ENCODE measurements at places on chromosomes 3 and 15. TPM values are rescaled to one million over a fixed set of nuclear protein-coding genes. Genes with fewer than 3 reads are reported as not detected.

The GP9 gene
- not detected for total RNA-seq

The SEMA5B gene
- total RNA-seq = 6.8 TPM

The CAMKV gene
- total RNA-seq = 2.1 TPM

The TP63 gene
- not detected for total RNA-seq

The NRG4 gene
- not detected for total RNA-seq

DNA sequence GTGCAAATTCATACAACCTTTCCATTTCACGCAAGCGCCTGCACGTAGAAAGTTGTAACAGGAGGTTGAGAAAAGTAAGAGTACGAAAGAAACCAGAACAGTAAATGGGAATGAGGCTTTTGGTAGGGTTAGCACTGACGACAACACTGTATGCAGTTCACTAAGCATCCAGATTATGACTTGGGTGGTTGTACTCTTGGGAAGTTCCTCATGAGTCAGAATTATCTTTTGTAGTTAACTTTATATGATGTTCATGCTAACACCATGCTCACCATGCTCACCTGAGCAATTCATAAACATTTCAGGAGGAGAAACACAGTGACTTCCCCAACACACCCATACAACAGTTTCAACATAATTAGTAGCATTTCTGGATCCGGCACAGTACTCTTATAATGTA, 3.0 kb upstream of the LPP start:
- DNase-seq = no peak

GRCh38 chr3:49803465-49804140, 542 bp downstream of the INKA1 start:
- DNase-seq = peak; percentile 80

GRCh38 chr3:35565048-35565447, 74.3 kb upstream of the ARPP21 start:
- DNase-seq = no peak

DNA sequence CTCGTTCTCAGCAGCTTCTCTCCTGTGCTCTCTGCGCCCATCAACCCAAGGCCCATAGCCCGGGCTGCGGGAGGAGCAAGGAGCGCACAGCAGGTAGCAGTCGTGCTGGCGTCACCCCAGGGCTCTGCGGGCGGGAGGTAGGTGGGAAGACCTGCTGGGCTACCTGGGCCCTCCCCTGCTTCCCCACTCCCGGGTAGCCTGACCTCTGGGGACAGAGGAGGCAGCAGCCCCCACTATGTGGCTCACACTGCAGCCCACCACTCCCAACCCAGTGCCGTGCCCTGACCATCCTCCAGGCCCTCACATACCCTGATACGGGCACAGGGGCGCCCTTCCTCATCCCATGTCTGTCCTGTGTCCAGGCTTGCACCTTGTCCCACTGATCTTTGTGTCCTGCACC, 171.0 kb downstream of the NSMCE3 start:
- no peak for DNase-seq

DNA sequence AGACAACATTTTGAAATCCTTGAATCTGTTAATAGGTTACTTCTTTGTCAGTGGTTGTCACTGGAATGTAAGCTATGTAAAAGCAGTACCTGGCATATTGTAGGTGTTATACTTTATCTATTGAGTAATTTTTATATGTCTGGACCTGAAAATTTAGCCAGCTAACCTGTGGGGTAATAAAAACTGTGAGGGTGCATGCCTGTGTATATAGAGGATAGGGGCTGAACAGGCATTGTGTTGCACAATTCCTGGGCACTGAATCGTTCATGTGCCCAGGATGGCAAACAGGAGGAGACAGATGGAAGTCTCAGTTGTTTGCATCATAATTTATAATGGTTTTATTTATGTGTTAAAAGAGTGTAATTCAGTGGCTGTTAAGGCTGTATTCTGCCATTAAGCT, 67.1 kb downstream of the ARMC8 start:
- DNase-seq = no peak

GRCh38 chr3:113287111-113287802, 75.9 kb downstream of the BOC start:
- DNase-seq = no peak

- DNase-seq = no peak
Measured at GRCh38 chr15:58696738-58697137, 52.8 kb downstream of the ADAM10 start.

- peak; percentile 18 for DNase-seq
Measured at GRCh38 chr3:138438896-138439295, 4.5 kb downstream of the ESYT3 start.

Measured in Peyer's patch (tissue), 4 donors.